ENCODE measurements at places on chromosomes 13 and 19.

DNA sequence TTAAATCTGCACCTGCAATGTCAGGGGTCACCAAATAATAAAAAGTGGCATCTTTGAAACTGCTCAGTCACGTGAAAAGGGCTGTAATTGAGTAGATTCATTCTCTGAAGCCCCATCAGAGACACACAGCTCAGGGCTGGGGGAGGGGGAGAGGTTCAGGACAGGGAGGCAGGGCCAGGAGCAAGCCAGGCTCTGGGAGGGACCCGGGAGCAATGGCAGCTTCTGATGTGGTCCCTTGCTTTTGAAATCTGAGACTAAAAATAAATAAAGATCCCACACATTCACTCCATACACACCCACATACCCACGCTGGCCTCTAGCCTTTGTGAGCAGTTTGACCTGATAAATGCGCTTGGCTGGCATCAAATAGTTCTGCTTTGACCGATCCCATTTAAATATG is 32.8 kb downstream of the GSX1 start:
- no peak for DNase-seq

- DNase-seq, result no peak
Measured at GRCh38 chr13:103142151-103142550, 75.9 kb upstream of the SLC10A2 start.

GRCh38 chr13:89577301-89577700 is 1770.2 kb upstream of the MIR17HG start:
- no peak for DNase-seq

DNA sequence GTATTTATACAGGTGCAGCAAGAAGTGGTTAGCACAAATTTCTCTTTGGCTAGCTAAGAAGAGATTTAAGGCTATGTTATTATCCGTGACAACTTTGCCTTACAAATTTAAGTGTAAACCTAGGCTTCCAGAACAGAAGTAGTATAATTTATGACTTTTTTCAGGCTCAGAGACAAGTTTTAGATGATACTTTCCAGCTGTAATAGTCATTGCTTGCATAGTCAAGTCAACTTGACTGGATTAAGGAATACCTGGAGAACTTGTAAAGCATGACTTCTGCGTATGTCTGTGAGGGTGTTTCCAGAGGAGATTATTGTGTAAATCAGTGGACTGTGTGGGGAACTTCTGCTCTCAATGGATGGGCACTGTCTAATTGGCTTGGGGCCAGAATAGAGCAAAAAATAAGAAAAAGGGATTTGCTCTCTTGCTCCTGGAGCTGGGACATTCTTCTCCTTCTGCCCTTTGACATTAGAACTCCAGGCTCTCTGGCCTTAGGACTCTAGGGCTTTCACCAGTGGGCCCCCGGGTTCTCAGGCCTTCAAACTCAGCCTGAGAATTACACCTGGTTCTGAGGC is 33.0 kb downstream of the CYSLTR2 start:
- DNase-seq, result no peak

GRCh38 chr13:34431827-34432581 is 510.1 kb upstream of the NBEA start:
- DNase-seq, result no peak

GRCh38 chr13:21176982-21177284 is 475 bp downstream of the MRPL57 start:
- DNase-seq, result no peak

DNA sequence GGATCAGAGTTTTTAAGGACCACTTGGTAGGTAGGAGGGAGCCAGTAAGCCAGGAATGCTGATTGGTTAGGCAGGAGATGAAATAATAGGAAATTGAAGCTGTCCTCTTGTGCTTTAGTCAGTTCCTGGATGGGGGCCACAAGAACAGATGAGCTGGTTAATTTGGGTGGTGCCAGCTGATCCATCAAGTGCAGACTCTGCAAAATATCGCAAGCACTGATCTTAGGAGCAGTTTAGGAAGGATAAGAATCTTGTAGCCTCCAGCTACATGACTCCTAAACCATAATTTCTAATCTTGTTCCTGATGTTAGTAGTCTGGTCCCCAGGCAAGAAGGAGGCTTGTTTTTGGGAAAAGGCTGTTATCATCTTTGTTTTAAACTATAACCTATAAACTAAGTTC is 117.9 kb upstream of the GPR12 start:
- no peak for DNase-seq

GRCh38 chr13:53474878-53475277 is 446.3 kb downstream of the OLFM4 start:
- DNase-seq, result no peak

- no peak for DNase-seq
Measured at GRCh38 chr13:80755910-80756309, 415.0 kb upstream of the SPRY2 start.

GRCh38 chr19:632579-633067 is 714 bp downstream of the POLRMT start:
- DNase-seq, result peak; percentile 88

DNA sequence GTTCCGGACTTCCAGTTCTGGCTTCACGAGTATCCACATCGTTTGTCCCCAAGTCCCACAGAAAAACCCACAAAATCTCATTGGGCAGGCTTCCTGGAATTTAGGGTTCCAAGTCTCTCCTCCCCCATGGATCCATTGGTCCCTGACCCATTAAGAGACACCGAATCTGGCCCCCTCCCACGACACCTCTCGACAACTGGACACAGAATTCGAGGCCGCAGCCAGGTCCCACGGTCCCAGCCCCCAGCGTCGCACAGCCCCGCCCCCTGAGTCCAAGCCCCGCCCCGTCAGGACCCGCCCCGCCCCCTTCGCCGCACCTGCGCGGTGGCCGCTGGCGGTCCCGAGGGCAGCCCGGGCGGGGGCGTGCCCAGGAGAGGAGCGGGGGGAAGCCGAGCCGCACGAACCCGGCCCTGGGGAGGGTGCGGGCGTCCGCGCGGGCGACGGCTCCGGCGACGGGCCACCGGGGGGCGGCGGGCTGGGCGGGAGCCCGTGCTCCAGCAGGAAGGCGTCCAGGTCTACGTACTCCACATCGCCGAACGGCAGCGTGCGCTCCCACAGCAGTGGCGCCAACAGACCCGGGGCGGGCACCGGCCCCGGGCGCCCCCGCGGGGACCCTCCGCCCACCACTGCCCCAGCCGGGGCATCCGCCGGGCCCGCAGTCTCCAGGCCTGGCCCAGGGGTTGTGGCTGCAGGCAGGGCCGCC is 1.8 kb downstream of the DBP start:
- peak; percentile 80 for DNase-seq

DNA sequence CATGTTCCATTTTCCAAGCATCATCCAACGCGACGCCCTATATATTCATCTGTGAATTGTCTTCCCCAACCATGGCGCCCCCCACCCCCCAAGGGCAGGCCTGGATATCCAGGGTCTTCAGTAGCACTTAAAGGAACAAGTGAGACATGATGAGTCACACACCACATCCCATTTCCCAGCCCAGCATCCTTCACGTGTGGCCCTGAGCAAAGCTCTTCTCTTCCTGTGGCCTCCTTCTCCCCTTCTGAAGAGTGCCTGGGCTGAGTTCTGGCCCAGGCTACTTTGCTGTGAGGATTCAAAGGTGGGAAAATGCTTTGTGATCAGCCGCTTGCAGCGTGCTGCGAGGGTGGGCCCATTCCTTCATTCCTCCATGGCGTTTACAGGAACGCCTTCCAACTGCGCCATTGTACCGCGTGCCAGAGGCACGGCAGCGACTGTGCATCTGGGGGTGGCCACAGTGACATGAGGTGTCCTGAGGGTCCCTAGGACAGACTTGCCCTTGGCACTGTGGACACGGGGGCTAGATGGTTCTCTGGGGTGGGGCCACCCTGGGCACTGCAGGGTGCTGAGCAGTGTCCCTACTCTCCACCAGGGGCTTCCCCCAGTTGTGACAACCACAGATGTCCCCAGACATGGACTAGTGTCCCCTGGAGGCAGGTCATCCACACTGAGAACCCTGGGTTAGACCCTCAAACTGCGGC is 11.7 kb downstream of the PLIN4 start:
- DNase-seq, result no peak

- DNase-seq, result no peak
Measured at GRCh38 chr13:79560954-79561353, 80.0 kb downstream of the NDFIP2 start.

GRCh38 chr19:18798384-18799352 is 7.6 kb upstream of the COMP start:
- DNase-seq, result no peak

- DNase-seq, result no peak
Measured at GRCh38 chr13:58620176-58620575, 988.6 kb downstream of the PCDH17 start.

DNA sequence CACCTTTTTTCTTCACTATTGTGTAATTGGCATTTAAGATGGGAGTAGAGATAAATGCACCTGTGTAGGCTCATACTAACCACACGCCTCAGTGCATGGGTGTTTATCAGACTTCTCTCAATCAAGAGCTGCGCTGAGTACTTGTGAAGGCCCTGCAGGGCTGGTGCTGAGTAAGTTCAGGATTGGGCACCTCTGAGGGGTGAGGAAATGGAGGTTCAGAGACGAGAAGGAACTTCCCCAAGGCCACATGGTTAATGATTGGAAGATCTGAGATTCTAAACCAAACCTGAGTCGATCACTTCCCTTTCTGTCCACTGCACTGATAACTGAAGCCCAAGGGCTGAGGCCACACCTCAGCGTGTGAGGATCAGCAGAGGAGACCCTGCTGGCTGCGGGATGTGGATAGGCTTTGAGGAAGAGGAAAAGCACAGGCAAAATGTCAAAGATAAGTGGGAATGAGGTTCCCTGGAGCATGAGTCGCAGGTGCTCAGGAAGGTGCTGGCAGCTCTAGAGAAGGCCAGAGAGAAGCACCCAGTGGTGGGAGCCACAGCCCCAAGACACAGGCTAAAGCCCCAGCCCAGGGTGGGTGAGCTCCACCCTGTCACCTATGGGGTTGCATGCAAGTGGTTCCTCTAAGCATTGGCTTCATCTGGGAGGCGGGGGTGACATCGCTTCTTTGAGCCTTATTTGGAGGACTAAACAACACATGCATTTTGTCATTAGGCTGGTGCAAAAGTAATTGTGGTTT is 32.3 kb upstream of the GJB6 start:
- no peak for DNase-seq

DNA sequence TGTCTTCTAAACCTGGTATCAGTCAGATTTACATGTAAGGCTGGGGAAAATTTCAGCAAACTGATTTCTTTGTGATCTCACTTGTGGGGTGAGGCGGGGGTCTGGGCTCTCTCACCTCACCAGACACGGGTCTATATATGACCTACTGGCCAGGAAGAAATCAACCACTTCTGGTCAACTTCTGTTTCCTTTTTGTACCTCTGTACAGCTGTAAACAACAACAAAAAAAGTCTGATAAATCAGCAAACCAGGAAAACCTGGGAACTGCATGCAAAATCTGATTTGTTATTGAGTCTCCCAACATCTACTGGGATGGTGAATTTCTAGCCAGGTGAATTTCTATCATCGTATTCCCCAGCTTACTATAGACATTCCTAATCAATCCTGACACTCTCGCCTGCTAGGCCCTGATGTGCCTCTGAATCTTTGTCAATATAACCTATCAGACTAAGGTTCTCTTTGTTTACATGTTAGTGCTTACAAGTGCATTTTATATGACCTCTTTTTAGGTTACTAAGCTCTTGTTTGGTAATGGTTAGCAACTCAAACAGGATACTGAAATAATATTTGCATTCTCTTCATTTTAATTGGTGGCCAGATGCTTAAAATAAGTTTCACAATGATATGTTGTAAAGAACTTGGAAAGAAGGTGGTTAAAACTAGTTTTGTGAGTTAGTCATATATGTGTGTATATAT is 77.7 kb downstream of the LRRC63 start:
- DNase-seq, result no peak

- no peak for DNase-seq
Measured at GRCh38 chr13:76769271-76769791, 116.9 kb downstream of the KCTD12 start.

- DNase-seq, result no peak
Measured at GRCh38 chr19:40589591-40590429, 11.4 kb upstream of the LTBP4 start.

DNA sequence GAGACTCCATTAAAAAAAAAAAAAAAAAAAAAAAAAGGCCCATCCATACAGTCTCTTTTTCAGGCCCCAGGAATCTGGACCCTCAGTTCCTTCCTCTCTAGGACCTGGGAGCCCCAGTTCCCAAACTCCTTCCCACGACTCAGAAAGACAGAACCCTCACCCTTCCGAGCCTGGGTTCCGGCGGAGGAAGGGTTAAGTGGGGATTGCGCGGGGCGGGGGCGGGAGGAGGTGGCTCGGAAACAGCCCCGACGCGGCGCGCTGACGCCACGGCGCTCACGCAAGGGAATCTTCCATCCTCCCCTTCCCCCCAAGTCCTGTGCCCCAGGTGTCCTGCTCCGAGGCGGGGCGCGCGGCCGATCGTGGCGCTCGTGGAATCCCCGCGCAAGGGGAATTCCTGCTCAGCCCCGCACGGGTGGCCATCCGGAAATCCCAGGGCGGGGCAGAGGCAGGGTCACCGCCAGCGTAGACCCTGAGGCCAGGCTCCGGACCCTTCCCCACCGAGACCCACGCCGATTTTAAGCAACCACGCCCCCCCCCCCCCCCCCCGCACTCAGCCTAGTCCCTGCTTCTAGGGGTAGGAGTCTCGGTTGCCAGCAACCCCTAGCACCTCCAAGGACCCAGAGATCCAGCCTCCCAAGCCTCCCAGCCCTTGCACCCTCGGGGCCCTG is 659 bp downstream of the NFKBID start:
- DNase-seq, result peak; percentile 93

- no peak for DNase-seq
Measured at GRCh38 chr19:47253467-47253881, 2.9 kb upstream of the CCDC9 start.

- DNase-seq, result no peak
Measured at GRCh38 chr19:17915940-17916593, 16.7 kb upstream of the CCDC124 start.

DNA sequence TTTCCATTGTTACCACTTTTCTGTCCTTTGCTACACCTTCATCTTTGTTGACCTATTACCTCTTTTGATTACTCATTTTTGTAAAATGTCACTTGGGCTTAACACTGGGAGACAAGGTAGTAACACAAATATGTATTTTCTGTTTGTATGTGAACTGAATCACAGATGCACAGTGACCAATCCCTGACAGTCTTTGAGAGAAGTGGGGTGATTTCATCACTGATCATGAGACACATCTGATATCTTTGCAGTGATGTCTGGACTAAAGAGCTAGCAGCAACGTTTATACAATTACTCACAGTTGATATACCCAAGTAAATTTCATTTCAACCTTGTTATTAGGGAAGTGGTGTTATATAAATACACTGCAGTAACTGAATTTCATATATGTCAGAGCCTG is 1397.4 kb upstream of the SPRY2 start:
- no peak for DNase-seq

All from GM12892 (cell line).